ENCODE measurements at places on chromosomes 7 and 10.

DNA sequence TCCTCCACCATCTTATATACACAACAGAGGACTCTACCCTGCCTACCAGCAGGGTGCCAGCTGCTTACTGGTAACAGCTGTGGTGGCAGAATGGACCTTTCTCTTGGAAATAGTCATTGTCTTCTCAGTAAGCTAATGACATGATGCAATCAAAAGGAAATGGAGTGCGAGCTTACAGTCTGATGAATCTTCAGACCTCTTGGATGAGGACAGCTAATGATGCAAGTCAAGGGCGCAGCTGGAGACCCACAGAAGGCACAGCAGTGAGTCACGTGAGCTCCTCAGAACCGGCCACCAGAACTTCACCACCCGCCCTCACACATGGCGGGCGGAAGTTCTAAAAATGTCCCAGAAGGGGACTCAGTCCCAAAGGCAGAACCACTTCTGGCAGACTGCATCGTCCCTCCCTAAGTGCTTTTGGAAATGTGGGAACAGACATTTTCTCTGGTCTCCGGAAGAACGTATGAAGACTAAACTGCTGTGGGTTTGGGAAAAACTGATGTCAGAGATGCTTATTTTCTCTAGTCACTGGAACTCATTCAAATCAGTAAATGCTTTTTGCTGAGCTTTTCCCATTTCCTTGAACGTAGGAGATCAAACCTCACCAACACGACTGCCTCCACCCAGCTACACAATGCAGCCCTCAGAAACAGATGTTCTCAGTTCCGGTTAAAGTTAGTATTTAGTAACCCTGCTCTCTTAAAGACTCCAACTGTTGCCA is 96.4 kb downstream of the FAS start:
- no peak overlapping the region for H3K4me3 ChIP-seq
- H3K27ac ChIP-seq: peak overlapping the region; percentile 65
- DNase-seq: peak; percentile 7
- H3K27me3 ChIP-seq: no peaks in the 10 kb centered on the region

DNA sequence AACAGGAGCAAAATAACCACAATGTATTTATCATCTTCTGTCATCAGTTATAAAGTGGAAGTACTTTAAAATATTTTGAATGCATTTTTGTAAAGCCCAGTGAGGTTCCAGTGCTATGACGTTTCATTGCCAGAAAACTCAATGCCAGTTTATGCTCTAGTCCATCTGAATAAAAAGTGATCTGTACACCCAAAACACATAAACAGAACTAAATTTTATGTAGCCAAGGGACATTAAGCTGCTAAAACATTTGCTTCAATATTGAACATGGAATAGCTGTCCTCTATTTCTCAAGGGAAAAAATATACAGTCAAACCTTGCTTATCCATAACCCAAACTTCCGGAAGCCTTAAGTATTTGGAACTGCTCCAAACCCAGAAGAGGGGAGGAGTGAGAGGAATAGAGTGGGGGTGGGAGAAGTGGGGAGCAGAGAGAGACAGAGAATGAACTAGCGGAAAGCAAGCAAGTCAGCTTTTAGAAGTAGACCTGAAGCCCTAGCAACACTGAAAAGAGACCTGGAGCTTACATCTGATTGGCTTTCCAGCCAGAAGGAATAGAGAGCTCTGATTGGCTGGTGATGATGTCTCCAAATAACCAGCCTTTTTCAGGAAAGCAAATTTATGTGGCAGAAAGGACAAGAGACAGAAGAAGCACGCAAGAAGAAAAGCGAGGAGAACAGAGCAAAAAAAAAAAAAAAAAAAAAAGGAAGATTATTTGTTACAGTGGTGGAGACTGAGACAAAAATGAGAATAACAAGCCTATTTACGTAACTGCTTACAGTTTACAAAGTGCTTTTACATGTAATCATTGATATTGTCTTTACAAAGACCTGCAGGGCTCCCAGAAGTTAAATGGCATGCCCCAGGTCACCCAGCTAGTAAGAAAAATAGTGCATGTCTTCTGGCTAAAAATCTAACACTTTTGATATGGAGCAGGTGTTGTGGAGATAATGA is 196.0 kb downstream of the RNLS start:
- no peak for DNase-seq
- H3K27ac ChIP-seq: no peak overlapping the region
- H3K27me3 ChIP-seq: no peaks in the 10 kb centered on the region
- no peaks in the 10 kb centered on the region for H3K4me1 ChIP-seq
- H3K4me3 ChIP-seq: no peak overlapping the region
- H3K36me3 ChIP-seq: no peaks in the 10 kb centered on the region

DNA sequence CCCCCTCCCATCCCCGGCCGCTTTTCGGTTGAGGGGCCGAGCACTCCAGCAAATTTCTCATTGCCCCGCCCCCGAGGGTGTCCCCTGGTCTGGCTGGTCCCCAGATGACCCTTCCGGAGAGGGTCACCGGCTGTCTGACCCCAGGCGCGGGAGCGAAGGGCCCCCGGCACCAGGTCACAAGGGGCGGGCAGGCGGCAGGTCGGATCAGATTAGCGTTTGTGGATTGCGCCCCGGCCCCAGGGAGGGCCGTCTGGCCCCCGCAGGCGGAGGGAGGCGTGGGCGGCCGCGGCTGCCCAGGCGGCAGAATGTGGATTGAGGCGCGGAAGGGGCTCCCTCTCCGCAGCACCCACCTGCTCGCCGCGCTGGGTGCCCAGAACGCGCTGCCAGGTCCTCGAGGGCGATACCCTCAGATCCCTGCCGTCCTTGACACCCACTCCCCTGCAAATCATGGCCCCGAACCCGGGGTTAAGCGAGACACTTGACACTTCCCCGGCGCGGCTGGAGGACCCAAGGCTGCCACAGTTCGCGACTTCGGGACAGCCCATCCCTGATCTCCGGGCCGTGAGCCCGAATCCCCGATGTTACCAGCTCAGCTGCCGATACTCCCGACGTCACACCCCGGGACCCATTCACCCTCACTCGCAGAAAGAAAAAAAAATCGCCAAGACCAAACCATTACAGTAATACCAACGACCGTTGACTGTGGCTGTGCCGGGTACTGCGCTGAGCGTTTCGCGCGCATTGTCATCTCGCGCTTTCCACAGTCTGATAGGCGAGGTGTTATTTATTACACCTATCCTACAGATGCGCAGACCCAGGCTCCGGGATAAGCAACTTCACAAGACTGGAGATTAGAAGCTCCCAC is 953 bp downstream of the NODAL start:
- H3K4me3 ChIP-seq: no peak overlapping the region
- H3K27ac ChIP-seq: no peak overlapping the region
- H3K36me3 ChIP-seq: no peaks in the 10 kb centered on the region
- H3K4me1 ChIP-seq: peaks cover 19% of the 10 kb centered on the region

DNA sequence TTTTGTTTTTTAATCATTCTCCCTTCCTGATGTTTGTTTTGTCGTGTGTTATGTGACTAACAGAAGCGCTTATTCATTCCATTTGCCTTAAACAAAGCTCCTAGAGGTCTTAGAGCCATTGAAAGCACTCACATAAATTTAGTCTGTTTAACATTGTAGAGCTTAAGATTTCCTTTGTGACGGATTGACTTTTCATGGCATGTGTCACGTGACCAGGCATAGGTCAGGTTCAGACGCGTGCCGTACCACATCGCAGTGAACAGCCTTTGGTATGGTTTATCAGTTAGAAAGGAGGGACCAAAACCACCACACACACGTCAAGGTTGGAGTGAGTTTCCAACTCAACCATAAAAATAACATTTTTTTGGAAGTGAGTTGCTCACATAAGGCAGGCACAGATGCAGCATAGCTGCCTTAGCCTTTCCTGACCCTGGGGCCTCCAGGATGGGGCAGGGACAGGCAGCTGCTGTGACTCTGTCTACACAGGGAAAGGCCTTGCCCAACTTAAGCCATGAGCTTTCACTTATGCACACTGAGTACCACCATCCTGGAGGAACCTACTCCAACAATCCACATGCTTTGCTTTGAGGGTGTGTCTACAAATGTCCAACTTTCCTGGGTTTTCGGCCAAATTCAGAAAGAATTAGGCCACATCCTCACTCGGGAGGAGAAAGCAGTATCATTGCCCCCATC is 55.5 kb downstream of the WDFY4 start:
- DNase-seq: no peak
- no peak overlapping the region for H3K4me3 ChIP-seq
- no peak overlapping the region for H3K27ac ChIP-seq
- H3K27me3 ChIP-seq: peaks cover 21% of the 10 kb centered on the region

GRCh38 chr10:43453266-43453831 is 16.4 kb downstream of the ZNF487 start:
- H3K4me3 ChIP-seq: no peak overlapping the region
- no peak for DNase-seq
- H3K27ac ChIP-seq: no peak overlapping the region
- H3K36me3 ChIP-seq: no peaks in the 10 kb centered on the region
- peaks cover 22% of the 10 kb centered on the region for H3K4me1 ChIP-seq
